ENCODE measurements at places on chromosomes 16 and 17. TPM values are rescaled to one million over a fixed set of nuclear protein-coding genes. Genes with fewer than 3 reads are reported as not detected.

The MPDU1 gene
- total RNA-seq, result 58.3 TPM

The FKBP10 gene
- 0.37 TPM for total RNA-seq

The LGALS9B gene
- total RNA-seq, result not detected

The KRTAP4-3 gene
- total RNA-seq, result not detected

The ITGAL gene
- total RNA-seq, result 344 TPM

The CDR2 gene
- 41.0 TPM for total RNA-seq

The RHBDL3 gene
- total RNA-seq, result not detected

The CCL1 gene
- not detected for total RNA-seq

The TRIM16 gene
- 13.9 TPM for total RNA-seq

The CDIP1 gene
- 31.2 TPM for total RNA-seq

The GAS7 gene
- total RNA-seq, result 0.43 TPM

The NPIPB9 gene
- 4.2 TPM for total RNA-seq

The CCT6B gene
- 0.76 TPM for total RNA-seq

The KATNIP gene
- 12.9 TPM for total RNA-seq

The RPS6KB1 gene
- total RNA-seq, result 55.2 TPM

The MYH8 gene
- total RNA-seq, result not detected

The TBC1D28 gene
- total RNA-seq, result not detected

The CA4 gene
- not detected for total RNA-seq

- peak; percentile 25 for ATAC-seq
Measured at GRCh38 chr16:56263711-56264608, 72.7 kb downstream of the GNAO1 start.

- peak; percentile 71 for ATAC-seq
Measured at GRCh38 chr17:37527249-37527851, 37.7 kb downstream of the DUSP14 start.

- no peak for ATAC-seq
Measured at GRCh38 chr17:29867643-29868181, 62.3 kb downstream of the SSH2 start.

- no peak for ATAC-seq
Measured at GRCh38 chr17:21095735-21096134, 31.0 kb upstream of the DHRS7B start.

DNA sequence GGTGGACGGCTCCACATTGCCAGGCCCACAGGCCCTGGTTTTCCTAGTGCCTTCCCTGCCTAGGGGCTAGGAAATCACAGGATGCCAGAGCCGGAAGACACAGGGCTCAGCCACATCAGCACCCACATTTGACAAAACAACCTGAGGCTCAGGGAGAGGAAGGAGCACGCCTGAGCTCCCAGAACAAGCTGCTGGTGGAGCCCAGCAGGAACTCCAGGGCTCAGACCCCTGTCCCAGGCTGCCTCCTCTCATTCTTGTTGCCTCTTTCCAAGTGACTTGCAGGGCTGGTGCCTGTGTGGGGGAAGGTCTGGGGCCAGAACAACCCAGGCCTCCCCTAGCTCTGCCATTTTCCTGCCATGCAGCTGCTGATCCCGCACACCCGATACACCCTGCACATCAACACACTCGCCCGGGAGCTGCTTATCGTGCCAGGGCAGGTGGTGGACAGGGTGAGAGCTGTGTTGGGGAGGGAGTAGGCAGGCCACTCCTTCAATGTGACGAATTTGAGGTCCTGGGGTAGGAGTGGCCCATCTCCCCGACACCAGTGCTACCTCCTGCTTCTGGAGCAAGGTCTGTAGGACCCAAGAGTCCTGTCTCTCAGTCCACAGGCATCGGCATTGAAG, 7.6 kb downstream of the ALOX15B start:
- ATAC-seq, result no peak

- ATAC-seq, result no peak
Measured at GRCh38 chr17:383771-384621, 31.4 kb upstream of the RPH3AL start.

DNA sequence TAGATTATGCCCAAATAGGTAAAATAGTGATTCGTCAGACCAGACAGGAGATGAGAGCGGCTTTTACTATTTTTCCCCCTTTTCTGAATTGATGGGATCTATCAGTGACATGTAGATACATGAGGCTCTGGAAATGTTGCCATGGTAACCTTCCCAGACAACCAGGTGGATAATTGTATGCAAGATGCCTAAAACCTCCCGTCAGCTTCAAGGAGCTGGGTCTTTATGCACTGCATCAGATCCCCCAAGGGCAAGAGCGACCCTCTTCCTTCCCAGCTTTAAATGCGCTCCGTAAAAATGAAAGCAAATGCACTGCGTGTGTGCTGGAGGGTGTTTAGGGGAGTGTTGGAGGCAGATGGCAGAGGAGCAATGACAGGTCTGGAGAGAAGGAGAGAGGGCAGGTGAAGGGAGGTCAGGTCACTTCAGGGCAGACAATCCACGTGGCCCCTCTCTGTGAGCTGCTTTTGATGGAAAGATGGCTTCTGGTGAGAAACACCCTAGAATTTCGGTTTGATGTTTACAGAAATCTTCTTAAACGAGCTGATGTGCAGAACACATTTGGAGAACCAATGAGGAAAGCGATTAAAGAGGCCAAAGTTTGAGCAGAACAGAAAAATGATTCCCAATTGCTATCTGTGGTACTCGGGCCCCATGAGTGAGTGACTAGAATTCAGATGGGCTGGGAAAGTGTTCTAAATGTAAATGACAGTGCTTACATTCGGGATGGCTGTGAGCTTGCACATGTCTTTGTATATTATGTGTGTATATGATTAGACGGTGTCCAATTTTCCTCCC, 461.7 kb upstream of the HSBP1 start:
- ATAC-seq, result no peak

DNA sequence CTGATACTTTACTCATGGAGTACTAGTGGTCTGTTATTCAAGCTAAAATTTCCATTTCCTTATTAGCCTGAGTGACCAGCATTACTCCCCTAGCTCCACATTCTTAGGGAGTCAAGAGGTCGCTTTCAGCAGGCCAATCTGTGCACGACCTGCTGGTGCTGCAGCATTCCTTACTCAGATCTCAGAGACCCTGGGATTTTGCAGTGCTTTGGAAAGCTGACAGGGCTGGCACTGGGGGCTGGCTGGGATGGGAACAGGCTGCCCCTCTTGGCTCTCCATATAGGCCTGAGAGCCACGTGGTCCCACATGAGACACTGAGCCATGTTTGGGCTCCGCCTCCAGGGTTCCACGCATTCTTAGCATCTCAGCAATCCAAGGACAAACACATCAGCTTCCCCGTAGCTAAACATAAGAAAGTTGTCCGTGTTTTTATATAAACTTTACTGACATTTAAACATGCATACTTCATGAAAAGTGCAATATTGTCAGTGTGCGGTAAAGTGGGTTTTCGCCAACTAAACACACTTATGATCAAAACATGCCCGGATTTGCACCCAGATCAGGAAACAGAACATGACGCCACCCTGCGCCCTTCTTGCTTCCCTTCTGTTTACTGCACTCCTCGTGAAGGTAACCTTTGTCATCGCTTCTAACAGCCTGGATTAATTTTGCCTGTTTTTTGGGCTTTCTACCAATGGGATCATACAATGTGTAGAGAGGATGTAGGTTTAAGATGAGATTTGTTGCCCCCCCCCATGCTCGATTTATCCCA, 254.5 kb upstream of the CACNG5 start:
- no peak for ATAC-seq

GRCh38 chr17:63447471-63448009, 1.4 kb upstream of the CYB561 start:
- no peak for ATAC-seq

DNA sequence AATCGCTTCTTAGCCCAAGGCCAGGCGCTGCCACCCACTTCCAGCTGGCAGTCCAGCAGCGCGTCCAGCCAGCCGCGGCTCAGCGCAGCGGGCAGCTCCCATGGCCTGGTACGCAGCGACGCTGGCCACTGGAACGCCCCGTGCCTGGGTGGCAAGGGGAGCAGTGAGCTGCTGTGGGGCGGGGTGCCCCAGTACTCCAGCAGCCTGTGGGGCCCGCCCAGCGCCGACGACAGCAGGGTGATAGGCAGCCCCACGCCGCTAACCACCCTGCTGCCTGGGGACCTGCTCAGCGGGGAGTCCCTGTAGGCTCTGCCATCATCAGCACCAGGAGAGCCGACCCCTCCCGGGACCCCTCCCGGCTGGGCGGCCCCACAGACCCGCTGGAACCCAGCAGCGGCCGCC, 24.0 kb downstream of the TMC6 start:
- ATAC-seq, result no peak

DNA sequence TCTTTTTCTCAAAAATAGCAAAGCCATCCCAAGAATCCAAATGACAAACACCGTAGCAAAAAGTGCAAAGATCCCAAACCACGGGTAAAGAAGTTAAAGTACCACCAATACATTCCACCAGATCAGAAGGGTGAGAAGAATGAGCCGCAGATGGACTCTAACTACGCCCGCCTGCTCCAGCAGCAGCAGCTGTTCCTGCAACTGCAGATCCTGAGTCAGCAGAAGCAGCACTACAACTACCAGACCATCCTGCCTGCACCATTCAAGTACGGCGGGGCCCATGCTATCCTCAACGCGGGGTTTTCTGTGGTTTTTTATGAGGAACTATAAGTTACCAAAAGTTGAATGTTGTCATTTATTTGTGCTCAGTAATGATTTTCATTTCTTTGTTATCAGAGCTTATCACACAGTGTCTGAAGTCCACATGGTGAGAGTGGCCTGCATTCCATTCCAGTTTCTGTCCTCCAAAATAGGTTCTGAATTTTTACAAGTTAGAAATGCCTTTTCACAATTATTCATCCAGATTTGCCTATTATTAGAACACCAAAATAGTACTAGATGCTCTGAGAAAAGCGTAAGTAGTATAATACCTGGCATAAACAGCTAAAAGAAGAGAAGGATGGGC, 169.2 kb downstream of the MRTFB start:
- ATAC-seq, result no peak

DNA sequence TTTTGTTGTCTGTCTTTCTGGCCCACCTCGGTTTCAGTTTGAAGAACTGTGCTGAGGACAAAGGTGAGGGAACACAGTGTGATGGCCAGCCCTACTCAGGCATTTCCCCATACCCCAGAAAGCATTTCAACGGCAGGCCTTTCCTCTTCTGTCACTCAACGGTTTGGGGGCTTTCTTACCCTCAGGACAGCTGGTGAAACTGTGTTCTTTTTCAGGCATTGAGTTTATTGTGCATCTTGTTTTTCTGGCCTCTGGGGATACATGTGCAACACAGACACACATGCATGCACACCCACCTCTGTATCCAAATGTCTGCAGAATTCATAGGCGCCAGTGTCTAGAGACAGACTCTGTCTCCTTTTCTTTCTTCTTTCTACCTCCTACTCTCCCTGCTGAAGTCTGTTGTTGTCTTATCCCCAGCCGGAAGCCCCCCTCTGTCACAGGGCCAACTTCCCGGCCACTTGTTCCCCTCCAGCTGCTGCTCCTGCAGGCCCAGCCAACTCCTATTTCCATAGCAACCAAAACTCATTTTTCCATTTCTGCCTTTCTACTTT, 17.0 kb downstream of the CHD9 start:
- ATAC-seq, result no peak

- peak; percentile 62 for ATAC-seq
Measured at GRCh38 chr17:43645765-43646481, 15.8 kb downstream of the MEOX1 start.

DNA sequence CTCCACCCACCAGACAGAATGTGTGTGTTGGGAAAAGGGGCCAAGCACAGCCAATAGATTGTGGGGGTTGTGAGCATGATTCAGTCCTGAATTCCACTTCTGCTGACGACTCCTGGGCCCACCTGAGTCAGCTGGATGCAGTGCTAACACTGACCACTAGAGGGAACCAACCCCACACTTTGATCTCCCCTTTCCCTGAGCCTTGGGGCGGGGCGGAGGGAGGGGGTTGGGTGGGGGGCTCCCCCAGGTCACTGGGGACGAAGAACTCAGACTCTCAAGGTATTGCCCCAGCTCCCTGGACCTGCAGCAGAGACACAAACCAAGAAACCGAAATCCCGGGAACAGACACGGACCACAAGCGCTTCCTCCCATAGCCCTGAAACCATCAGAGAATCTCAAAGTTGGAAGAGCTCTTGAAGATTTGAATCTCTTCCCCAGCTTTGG, 621 bp upstream of the CSHL1 start:
- peak; percentile 64 for ATAC-seq

- ATAC-seq, result peak; percentile 80
Measured at GRCh38 chr16:1261131-1261892, 5.4 kb downstream of the TPSD1 start.

DNA sequence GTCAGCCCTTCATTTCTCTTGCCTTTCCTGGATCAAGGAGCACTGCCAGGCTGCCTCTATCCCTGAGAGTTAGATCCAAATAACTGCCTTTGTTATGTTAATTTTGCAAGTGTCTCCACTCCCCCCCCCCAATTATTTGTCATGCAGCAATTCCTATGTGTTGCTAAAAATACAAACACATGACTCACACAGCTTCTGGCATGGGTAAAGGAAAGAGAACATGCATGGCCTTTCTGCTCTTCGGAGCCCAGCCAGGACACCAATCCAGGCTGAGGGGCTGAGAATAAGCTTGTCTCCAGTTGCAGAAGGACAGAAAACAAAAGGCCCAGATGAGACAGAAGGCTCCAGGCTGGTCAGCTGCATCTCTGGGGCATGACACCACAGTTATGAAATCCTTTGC, 148.0 kb upstream of the TNRC6C start:
- no peak for ATAC-seq

DNA sequence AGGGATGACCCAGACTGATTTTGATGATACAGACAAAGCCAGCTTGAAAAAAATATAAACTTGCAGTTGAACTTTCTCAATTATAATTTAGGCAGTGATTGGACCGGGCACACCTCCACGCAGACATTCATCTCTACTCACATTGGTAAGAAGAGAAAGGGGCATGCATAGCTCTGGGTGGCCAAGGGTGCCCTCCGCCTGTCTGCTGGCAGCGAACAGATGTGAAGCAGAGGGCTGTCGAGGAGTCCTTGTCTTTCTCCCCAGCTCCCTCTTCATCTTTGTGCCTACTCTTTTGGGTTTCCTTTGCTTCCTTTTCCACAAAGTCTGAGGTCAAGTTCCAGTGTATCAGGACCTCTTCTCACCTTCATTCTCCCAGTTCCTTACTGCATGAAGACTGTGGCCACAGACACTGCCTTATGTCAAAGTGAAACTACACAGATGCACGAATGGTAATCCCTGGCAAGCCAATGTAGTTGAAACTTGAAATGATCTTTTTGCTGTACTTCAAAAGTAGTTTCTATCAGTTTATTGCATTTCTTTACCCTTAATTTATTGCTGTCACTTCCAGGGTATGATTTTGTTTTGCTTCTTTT, 343.7 kb upstream of the SOX9 start:
- no peak for ATAC-seq

GRCh38 chr17:62625870-62626200, 1.6 kb upstream of the MRC2 start:
- ATAC-seq, result no peak

DNA sequence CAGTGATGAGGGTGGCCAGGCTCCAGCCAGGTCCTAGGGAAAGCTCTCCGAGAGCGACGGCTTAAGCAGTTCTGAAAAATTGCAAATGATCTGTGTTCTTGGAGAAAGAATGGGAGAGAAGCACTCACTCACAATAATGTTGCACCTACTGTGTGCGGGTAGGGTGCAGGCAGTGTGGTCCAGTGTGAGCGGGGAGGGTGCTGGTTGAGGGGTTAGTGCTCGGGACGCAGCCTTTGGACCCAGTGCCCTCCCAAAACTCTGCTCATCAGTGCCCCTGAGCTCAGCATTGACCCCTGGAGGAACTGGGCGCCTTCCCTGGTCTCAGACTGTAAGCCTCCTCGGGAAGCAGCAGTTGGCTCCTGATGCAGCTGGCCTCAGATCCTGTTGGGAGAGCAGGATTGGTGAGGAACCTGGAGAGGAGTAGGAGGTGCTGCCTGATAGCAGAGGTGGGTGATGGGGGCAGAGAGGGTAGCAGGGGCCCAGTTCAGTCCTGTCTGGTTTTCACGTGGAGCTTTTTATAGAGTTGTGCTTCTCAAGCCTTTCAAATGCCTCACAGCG, 23.6 kb upstream of the ZNF750 start:
- ATAC-seq, result no peak

- no peak for ATAC-seq
Measured at GRCh38 chr17:68196394-68197090, 51.3 kb upstream of the AMZ2 start.
